ENCODE measurements at places on chromosomes 4 and X. TPM values are rescaled to one million over a fixed set of nuclear protein-coding genes. Genes with fewer than 3 reads are reported as not detected.

Gene TMEM156
- not detected for total RNA-seq

Gene XG
- 12.9 TPM for total RNA-seq

Gene PLP2
- total RNA-seq: 73.1 TPM

Gene RHOXF2
- not detected for total RNA-seq

Gene ADGRG2
- 11.9 TPM for total RNA-seq

Gene MTTP
- total RNA-seq: not detected

Gene CTAG1A
- total RNA-seq: not detected

Gene DMRTC1
- total RNA-seq: not detected

Gene BEND2
- not detected for total RNA-seq

Gene KLHL4
- 1.8 TPM for total RNA-seq

Gene IL21
- total RNA-seq: not detected

Gene UGT2B17
- total RNA-seq: not detected

Gene ANKRD17
- 76.2 TPM for total RNA-seq

Gene NKAP
- 4.5 TPM for total RNA-seq

Gene DLG3
- 2.2 TPM for total RNA-seq

Gene CACNA1F
- total RNA-seq: not detected

Gene ATP7A
- 7.0 TPM for total RNA-seq

Gene DIPK2B
- total RNA-seq: not detected

Gene GAGE12F
- total RNA-seq: not detected

Gene AKAP14
- total RNA-seq: not detected

Gene SPRY1
- 8.4 TPM for total RNA-seq

Gene CPE
- 7.0 TPM for total RNA-seq

Gene ASB9
- total RNA-seq: 2.2 TPM

Gene SPON2
- 267 TPM for total RNA-seq

Gene GCNA
- total RNA-seq: 1.5 TPM

Gene IGFBP7
- total RNA-seq: 4.5 TPM

Gene NEXMIF
- total RNA-seq: not detected

Gene ITIH6
- not detected for total RNA-seq

Gene PGRMC2
- 15.1 TPM for total RNA-seq

Gene GAGE12H
- not detected for total RNA-seq

Data from subcutaneous preadipocyte (primary cell).